Stromal cell of bone marrow (primary cell): ENCODE measurements at places on chromosomes 1 and 21.

- DNase-seq: no peak
Observed at GRCh38 chr1:17045150-17045549, 8.7 kb downstream of the SDHB start.

DNA sequence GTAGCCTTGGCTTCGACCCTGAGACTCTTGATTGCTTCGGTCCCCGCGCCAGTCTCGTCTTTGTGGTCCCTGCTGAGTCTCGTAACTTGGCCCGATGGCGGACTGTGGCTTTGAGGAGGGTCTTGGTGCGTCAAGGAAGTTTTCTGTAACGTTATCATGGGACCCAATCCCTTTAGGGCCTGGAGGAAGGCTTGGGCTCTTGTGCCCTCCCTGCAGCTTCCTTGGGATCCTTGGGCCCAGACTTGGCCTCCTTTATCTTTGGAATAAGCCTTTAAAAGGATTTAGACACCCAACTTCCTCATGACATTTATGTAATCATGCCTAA is 371 bp downstream of the ZMPSTE24 start:
- DNase-seq: no peak

- DNase-seq: peak; percentile 11
Observed at GRCh38 chr1:33517596-33518250, 45.3 kb downstream of the ZSCAN20 start.

DNA sequence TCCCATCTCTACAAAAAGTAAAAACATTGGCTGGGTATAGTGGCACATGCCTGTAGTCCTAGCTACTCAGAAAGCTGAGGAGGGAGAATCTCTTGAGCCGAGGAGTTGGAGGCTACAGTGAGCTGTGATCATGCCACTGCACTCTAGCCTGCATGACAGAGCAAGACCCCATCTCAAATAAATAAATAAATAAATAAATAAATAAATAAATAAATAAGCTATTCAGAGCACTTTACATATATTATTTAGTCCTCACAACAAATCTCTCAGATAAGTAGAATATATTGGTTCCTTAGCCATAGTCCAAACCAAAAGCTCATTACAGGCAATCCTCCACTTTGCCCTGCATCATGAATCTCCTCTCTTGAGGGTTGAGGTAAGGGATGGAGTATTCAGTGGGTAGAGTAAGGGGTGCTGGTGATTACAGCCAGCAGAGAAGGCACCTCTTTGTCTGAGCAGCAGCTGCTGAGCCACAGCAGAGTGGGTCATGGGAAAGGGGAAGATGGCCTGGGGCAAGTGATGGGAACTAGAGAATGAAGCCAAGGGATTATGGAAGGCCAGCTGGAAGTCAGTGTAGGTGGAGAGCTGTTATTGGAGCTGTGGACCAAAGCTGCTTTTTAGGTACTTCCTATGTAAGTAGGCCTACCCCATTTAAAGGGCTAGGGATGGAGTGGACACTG is 115.5 kb upstream of the ZNF644 start:
- DNase-seq: no peak

DNA sequence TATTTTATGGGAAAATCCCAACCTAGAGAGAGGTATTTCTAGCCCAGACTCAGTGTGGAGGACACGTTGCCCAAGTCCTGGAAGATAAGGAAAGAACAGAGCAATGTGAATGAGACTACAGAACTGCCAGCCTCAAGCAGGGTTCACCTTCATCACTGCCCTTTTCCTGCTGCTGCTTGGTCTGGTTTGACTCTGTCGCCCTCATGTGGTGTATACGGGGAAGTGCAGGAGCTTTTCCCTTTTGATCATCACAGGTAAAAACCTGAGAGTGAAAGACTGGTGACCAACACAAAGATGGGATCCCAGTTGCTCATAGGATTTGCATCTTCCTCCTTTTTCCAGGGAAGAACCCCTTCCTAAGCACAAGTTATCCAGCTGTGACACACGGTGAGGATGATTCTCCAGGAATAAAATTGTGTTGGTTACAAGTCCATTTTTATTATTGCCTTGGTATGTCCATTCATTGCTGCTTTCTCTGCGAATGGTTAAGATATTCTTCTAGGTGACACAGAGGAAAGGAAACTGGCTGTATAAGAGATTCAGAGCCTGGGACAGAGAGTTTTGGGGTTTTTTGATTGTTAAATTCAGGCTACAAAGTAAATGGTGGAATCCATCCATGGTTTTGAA is 89.5 kb upstream of the CD53 start:
- peak; percentile 12 for DNase-seq

GRCh38 chr1:102942324-102942723 is 166.0 kb downstream of the COL11A1 start:
- DNase-seq: peak; percentile 13

DNA sequence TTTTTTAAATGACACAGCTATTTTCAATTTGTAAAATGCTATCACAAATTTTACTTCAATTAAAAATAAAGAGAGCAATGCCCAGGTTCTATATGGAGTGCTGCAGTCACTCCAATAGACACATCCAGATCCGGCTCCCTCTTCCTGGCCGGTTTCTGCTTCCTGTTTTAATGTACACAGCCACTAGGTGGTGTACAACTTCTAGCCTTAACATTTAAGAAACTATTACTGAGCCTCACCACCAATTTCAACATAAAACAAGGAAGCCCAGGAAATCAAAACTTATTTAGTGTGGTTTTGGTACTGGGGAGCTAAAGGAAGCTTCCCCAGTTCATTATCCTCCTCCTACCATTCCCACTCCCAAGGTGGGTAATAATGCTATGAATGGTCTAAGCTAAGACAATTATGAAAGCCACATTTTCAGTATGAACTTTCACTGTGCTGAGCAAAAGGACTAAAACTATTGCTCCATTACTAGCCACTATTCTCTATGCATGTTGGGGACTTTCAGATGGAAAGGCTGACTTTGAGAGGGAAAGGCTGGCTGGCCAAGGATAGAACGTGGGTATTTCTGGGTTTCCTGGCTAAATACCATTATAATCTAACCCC is 25.5 kb upstream of the MTMR11 start:
- peak; percentile 65 for DNase-seq

- peak; percentile 78 for DNase-seq
Observed at GRCh38 chr1:173332026-173332425, 124.9 kb upstream of the TNFSF4 start.
